ENCODE measurements at places on chromosomes 3 and 15.

GRCh38 chr3:90062631-90063200, 955.3 kb downstream of the EPHA3 start:
- DNase-seq = peak; percentile 9

DNA sequence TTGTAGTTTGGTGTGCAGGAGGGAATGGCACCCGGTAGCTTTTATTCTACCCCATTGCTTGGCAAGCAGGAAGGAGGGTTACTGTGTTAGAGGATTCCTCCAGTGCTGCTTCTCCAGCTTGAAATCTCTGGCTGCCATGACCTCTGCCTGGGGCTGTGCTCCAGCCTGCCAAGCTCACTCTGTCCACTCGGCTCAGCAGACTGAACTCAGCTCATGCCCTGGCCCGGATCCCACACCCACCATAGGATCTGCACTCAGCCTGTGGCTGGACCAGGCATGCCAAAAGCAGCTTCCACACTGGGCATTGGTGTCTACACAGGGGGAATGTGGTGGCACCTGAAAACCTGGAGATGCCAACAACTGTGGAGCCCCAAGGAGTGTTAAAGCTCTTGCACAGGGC, 26.3 kb downstream of the CLDN16 start:
- DNase-seq = no peak

GRCh38 chr15:72793766-72794660, 10.5 kb upstream of the ADPGK start:
- DNase-seq = no peak

DNA sequence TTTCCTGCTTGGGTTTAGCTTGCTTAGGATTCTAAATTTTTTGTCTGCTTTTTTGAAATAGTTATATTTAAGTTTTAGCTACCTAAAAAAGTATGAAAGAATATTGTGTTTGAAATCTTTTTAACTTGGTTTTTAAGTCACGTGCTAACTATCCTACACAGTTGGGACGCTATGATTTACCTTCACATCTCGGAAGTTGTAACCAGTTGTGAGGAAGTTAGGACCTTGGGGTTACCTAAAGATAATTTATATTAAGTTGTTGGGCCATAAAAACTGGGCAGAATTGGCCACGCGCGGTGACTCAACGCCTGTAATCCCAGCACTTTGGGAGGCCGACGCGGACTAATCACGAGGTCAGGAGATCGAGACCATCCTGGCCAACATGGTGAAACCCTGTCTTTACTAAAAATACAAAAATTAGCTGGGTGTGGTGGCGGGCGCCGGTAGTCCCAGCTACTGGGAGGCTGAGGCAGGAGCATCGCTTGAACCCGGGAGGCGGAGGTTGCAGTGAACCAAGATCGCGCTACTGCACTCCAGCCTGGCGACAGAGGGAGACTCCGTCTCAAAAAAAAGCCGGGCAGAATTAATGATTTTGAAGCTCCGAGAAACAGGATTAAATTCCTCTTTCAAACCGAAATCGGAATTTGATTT, 1.0 kb downstream of the ZFAND6 start:
- peak; percentile 46 for DNase-seq

- DNase-seq = peak; percentile 80
These were observed 106.7 kb upstream of the TNIK start for GRCh38 chr3:171566803-171567422.

DNA sequence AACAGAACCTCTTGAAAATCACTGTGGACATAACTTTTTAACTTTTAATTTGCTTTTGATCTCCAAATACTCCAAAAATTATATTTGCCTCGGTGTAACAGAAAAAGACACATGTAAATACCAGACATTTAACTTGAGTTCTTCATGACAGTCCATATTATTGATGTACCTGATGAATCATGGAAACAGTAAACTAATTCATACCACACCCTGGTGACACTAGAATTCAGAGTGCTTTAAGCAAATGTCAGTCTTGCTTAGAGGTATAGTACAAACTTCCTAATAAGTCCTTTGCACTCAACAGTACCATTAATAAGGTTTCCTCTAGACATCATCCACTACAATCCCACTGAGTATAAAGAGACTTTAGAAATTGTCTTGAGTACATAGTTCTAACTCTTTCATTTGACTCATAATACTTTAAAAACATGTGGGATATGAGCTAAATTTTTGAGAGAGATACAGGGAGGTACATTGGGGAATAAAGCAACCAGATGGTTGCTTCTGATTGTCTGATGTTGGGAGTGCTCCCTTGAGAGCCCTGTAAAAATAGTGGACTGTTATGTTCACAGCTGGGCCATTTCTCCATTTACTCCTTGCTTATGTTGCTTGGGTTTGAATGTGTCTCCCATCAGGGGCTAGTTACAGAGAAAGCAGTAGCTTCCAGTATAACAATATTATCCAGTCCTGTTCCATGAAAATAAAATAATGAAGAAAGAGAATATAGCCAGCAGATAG, 175.7 kb downstream of the ALCAM start:
- DNase-seq = no peak

DNA sequence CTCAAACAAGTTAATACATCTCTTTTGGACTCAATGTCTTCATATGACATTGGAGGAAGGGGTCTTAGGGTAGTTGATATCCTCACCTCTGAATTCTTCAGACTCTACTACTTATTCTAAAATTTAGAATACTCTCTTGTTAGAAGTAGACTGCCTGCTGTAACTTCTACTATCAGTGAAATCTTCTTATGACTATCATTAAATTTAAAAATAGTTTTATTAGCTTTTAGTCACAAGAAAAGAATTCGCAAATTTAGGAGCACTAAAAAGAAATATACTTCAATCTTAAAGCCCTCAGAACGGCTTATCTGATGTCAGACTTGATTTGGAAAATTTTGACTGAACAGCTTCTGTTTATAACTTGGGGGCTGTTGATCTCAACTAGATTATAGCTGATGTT, 67.1 kb upstream of the TTC14 start:
- no peak for DNase-seq

GRCh38 chr3:180855364-180855763, 57.1 kb upstream of the FXR1 start:
- peak; percentile 44 for DNase-seq

- DNase-seq = no peak
These were observed 5.3 kb upstream of the HDAC11 start for GRCh38 chr3:13474776-13475303.

GRCh38 chr3:189276444-189277219, 104.9 kb downstream of the TPRG1 start:
- DNase-seq = peak; percentile 55

GRCh38 chr15:28086175-28086703, 12.9 kb downstream of the OCA2 start:
- peak; percentile 88 for DNase-seq

DNA sequence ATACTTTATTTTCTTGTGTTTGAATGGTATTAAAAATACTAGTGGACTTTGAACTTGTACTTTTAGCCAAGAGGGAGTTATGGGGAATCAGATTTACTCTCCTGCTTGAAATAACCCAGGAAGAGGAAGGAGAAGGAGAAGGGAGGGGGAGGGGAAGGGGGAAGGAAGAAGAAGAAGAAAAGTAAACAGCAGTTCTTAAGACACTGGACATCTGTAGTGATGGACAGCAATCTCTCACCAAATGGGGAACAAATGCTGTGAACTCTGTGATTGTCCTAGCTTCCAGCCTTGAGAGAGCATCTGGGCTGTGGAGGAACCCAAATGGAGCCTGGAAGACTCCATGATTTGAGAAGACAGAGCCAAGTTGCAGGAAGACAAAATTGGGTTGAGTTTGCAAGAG, 52.0 kb downstream of the VPS8 start:
- no peak for DNase-seq

DNA sequence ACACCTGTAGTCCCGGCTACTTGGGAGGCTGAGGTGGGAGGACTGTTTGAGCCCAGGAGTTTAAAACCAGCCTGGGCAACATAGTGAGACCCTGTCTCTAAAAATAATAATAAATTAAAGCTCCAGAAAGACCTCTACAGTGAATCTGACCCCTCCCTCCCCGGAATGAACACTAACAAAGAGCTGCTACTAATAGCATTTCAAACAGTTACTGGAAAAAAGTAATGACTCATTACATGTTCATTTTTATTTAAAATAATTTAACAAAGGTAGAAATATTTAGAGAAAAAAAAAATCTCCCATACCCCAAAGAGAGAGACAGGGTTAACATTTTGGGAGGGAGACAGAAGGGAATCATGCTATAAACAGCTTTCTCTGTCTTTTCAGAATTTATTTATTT, 2.2 kb upstream of the UBA3 start:
- DNase-seq = no peak

DNA sequence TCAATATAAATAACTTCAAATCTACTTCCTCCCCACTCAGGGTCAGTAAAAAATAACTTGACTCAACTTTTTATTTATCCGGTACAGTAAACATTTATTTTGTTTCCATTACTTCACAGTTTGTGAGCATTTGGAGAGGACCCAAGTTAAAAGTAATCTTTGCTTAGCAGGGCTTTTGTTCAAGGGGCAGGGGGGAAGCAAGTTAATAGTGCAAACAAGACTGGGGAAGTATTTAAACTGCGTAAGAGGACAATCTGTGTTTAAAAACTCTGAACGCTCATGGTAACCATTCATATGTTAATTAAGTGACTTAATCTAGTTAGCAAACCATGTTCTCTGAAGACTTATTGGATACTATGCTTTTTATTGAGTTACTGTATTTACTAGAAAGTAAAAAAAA, 346.2 kb downstream of the SLC9A9 start:
- no peak for DNase-seq

DNA sequence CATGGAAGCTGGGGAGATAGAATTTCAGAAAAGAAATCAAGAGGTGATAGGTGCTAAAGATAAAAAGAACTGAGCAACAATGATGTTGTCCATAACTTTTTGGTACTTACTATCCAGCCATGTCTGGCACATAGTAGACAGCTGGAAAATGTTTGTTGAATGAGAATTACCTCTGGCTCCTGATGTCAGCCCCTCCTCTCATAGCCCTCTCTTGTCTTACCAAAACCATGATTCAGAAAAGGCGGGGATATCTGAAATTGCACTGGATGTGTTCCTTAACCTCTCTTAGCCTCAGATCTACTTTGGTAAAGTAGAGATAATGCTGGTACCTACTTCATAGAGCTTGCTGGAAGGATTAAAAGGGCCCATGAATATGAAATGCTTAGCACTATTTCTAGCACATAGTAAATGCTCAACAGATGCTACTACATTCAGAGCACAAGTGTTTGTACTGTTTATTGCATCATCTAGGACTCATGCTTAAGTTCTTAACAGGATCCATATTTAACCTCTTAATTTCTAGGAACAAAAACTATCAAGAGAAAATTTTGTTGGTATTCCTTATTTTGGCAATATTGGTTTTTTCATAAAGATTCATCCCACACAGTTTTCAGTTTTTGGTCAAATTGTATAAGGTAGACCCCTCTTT, 780.9 kb upstream of the LMCD1 start:
- DNase-seq = no peak

DNA sequence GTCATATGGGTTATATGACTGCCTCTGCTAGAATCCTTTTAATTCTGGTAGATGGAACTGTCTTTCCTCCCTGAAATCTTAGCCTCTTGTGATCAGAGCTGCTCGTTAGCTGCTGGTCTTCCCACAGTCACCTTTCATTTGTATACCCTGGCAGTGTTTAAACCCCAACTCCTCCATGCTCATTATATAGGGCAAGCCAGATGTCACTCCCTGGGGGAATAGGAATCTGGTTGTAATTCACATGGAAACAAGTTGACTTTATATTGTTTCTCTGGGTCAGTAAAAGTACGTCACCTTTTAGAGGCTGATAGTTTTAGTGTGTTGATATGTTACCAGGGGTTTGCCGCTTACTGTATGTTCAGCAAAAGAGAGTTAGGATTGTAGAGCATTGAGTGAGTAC, 103.5 kb downstream of the ITPR1 start:
- no peak for DNase-seq

DNA sequence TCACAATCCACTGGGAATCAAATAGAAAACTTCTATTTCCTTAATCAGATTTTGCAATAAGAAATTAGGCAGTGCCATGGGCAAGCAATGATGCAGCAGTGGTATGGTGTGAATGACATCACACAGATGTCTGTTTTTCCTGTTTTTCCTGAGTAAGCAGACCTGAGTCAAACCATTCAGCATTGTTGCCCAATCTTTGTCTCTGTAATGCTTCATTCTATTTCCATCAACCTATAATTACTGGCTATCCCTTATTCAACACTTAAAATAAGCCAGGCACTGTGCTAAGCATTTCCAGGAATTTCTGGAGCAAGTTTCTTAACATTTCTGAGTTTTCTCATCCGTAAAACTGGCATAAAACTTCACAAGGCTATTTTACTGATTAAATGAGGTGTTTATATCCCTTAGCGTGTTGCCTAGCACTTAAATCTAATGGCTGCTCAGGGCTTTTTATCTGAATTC, 11.3 kb upstream of the OXSR1 start:
- DNase-seq = no peak

DNA sequence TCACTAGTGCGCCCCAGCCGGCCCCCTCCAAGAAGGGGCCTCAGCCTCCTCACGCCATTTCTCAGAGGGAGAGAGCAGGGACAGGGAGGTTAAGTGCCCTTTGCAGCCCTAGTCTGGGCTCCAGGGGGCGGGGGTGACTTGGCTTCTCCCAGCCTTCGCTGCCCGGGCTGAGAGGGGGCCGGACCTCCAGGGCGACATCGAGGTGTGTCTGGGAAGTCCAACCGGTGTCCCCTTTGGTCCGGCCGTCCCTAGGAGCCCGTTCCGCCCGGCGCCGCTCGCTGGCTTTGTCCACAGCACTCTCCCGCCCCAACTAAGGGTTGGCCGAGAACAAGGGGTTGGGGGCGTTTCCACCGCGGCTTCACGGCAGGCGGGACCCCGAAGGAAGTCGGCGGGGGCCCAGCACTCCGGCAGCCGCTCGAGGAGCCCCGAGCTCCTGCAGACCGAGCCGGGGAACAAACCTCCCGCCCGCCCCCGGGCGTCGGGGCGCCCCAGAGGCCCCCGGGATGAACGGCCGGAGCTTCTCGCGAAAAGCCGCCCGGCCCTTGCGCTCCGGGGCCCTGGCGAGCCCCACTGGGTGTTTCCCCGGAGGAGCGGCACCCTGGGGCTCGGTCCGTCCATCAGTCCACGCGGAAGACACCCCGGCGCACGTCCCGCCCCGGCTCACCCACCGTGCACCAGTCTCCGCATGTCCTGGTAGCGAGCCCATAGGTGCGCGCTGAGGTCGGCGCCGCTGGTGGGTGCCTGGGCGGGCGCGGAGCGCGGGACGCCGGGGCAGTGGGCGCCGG, 627 bp downstream of the NT5DC2 start:
- DNase-seq = peak; percentile 50

DNA sequence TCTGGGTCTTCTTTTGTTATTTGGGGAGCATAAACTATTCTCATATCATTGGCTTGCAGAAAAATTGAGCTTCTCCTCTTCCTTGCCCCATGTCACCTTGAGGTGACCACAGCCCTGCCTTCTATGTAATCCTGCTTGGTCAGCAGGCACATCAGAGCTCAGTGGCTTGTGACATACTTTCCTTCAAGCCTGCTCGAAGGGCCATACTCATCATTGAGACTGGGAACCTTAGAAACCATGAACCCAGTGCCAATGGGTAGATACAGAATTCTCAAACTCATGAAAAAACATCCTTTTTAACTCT, 3.7 kb upstream of the CCR2 start:
- no peak for DNase-seq
